ENCODE measurements at places on chromosomes 16 and 17. TPM values are rescaled to one million over a fixed set of nuclear protein-coding genes. Genes with fewer than 3 reads are reported as not detected.
A peak's percentile ranks its signal among the peaks of the same experiment; 100 is the strongest.

GRCh38 chr16:66741950-66742808, 9.2 kb downstream of the DYNC1LI2 start:
- DNase-seq: no peak

Gene TP53TG3C
- not detected for total RNA-seq

- DNase-seq: peak; percentile 80
These were observed 6.7 kb upstream of the KRT31 start for GRCh38 chr17:41404024-41404671.

Gene PYY
- total RNA-seq: not detected

Gene KCNH6
- not detected for total RNA-seq

Gene SPECC1
- total RNA-seq: 16.8 TPM

GRCh38 chr16:89246383-89246902, 28.9 kb downstream of the ZNF778 start:
- DNase-seq: no peak

Gene NOS2
- 0.16 TPM for total RNA-seq

DNA sequence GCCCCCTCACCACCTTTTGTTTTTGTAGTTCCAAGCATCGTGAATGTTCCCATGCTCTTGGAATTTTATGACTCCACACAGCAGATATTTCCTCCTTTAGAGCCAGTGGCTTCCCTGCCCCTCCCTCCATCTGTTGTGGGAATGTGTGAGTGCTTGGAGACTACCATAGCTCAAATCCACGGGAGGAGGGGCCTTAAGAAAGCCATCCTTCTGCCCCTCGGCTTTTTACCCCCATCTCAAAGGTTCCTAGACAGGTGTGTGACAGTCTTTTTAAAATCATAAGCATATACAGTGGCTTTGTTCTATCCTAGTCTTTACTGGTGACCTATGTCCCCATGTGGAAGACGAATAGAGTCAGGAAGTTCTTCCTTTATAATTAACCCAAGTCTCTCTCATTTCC, 47.2 kb downstream of the YPEL2 start:
- DNase-seq: peak; percentile 81

- DNase-seq: peak; percentile 35
These were observed 11.8 kb downstream of the DNAJA2 start for GRCh38 chr16:46961373-46962353.

DNA sequence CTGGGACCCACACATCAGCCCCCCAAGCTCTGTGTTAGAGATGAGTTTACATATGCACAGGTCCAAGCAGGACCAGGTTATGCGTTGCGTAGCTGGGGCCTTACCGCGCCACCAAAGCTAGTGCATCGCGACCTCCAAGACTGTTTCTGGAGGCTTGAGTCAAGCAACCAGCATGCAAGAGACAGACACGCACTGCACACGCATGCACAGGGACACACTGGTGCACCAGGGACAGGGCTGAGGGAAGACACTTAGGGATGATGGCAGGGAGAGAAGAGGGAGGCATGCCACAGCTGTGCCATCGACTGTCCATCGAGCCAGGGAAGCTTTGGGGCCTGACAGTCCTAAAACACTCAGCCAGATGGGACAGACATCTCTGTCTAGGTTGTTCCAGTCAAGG, 72.8 kb downstream of the MYH11 start:
- DNase-seq: no peak

GRCh38 chr17:72141336-72141735, 20.5 kb downstream of the SOX9 start:
- no peak for DNase-seq

DNA sequence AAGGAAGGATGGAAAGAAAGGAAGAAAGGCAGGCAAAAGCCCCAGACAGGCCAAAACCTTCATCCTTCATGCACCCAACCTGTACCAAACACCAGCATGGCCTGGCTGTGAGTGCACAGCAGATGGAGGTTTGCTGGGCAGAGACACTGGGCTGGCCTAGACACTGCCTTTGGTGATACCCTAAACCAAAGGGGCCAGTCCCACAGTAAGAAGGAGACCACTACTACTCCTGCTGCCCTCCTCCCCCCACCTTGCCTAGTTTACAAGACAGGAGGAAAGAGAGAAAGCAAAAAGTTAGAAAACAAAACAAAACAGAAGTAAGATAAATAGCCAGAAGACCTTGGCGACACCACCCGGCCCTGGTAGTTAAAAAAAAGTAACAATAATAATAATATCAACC, 19.1 kb downstream of the QPRT start:
- no peak for DNase-seq

DNA sequence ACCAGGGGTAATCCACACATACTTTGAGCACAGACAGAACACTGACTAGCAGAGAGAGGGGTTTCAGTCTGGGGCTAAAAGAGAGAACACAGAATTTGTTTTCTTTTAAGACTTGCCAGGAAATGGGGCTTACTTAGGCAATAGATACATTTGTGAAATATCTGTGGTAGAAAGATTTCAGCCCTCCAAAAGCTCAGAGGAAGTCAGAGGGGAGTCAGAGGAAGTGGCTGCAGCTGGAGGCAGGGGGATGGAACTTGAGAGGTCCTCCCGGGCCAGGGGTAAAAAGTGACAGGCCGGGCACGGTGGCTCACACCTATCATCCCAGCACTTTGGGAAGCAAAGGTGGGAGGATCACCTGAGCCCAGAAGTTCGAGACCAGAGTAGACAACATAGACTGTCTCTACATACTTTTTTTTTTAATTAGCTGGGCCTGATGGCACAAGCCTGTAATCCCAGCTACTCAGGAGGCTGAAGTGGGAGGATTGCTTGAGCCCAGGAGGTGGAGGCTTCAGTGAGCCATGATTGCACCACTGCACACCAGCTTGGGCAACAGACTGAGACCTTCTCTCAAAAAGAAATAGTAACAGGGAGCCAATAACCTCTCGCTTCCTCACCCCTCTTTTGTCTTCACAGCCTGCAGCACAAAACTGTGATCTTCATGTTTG, 49.9 kb downstream of the NLRC5 start:
- DNase-seq: peak; percentile 66

DNA sequence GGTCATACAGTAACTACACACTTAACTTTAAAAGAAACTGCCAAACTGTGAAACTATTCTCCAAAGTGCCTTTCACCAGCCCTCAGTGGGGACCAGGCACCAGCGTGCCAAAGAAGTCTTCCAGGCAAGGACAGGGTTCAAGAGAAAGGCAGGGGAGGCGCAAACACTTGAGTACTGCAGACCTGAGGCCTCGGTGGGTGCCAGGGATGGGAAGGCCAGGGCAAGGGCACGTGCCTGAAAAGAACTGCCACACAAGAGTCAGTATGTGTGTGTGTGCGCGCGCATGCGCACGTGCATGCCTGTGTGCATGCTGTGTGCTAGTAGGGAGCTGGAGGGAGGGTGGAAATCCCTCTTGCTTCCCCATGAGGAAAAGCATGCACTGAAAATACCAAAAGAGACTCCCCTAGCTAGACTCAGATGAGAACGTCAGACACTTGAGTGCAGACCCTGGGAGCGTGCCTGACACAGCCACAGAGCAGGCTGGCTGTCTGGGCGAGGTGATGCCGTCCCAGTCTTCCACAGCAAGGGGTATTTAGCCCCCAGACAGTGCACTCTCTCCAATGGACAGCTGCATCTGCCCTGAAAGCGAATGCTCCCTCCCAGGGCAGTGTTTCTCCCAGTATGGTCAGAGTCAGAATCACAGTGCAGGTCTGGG, 40.1 kb upstream of the GSG1L start:
- no peak for DNase-seq

DNA sequence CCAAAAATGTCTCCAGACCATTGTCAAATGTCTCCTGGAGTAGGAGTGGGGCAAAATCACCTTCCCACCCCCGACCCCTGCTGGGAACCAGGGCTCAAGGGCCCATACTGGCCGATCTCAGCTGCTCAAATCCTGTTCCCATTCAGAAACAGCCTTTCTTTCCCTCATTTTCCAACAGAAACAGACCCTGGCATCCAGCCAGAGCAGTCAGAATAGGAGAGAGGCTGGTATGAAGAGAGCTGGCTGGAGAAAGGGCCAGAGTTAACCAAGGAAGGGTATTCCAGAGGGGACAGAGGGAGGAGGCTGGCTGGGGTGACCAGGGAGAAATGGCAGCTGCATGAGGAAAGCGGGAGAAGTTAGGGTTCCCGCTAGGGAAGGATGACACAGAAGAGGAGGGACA, 199.1 kb downstream of the XYLT1 start:
- peak; percentile 48 for DNase-seq

GRCh38 chr16:4703906-4704305, 10.5 kb downstream of the NUDT16L1 start:
- DNase-seq: no peak

Gene HOXB2
- total RNA-seq: 9.0 TPM

DNA sequence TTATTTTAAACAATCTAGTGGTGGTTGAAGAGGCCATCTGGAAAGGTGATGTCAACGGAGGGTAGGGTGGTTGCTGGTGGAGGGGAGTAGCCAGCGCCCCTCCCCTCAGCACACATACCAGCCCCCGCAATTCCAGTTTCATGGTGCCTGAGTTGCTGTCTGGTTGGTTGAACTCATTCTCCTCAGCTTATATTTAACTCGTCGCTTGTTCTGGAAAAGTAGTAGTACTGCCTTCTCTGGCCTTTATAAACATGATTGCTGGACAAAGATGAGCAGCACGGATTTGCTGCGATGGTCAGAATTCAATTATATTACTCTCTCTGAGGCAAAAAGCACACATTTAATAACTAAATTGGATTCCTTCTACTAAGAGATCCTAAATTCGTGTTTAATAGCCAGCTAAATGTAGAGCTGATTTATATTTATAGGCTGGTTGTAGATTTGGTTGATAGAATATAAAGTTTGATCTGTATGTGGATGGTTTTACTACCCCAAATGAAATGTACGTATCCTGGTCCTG, 238.0 kb upstream of the TBX2 start:
- no peak for DNase-seq

- no peak for DNase-seq
These were observed 247.8 kb downstream of the XYLT1 start for GRCh38 chr16:17222871-17223401.

Gene PERCC1
- total RNA-seq: not detected

Gene ABI3
- not detected for total RNA-seq

- no peak for DNase-seq
These were observed 111.8 kb downstream of the NTN1 start for GRCh38 chr17:9132944-9133610.

GRCh38 chr17:71963351-71963750, 157.5 kb upstream of the SOX9 start:
- no peak for DNase-seq

DNA sequence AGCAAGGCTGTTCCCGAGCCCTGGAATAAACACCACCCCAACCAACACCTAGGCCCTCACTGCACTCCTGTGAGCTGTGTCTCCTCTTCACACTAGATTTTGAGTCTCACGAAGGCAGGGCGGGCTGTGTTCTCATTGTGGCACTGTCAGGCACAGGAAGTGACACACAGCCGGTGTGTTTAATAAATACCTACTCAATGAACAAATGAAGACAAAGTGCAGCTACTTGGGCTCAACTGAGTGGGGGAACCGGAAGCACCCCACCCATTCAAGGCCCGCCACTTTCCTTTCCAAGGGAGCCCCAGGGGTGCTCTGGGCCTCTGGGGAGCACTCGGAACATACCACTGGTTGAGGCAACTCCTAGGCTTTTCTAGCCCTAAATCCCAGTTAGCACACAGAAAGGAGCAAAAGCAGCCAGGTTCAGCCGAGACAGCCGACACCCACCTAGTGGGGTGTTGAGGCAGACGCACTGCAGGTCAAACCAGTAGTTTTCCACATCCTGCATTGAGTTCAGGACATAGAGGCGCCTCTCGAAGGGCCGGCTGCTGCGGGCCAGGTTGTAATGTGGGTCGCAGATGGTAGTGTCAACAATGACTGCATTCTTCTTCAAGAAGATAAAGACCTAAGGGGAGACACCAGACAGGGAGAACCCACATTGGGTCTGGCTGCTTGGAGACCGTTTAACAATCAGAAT, 57.7 kb downstream of the GTF3C1 start:
- DNase-seq: no peak

GRCh38 chr16:69531988-69532387, 33.8 kb upstream of the NFAT5 start:
- no peak for DNase-seq

Gene ARHGAP44
- total RNA-seq: 2.3 TPM

- no peak for DNase-seq
These were observed 27.6 kb upstream of the ST6GALNAC2 start for GRCh38 chr17:76612977-76613851.

Gene GINS2
- 19.1 TPM for total RNA-seq

DNA sequence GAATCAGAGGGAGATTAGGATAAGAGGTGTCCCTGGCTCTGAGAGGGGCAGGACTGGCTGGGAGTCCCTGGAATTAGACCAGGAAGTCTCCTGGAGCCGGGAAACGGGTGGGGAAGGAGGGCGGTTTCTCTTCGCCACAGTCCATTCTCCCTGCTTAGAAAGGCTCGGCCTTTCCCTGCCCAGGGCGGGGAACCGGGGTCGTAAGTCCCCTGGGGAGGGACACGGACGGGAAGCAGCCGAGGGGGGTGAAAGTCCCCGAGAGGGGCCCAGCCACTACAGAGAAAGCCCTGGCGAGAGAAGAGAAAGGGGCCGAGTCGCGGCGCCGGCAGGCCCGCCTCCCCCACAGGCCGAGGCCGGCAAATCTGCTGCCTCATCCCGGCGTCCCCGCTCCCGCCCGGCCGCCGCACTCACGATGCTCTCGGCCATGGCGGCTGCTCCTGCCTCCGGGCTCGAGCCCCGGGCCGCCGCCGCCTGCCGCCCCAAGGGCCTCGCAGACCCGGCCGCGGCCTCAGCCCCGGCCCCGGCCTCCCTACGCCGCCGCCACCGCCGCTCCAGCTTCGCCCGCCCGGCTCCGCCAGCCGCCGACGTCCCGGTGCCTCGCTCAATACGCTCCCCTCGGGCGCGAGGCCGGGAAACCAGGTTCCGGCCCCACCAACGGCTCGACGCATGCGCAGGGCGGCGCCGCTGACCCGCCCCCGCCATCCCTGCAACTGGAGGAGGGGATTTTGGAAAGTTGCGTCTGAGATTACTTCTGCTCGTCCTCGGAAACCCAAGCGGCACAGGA, at the start of the genes NPLOC4 and TSPAN10:
NPLOC4 (minus strand) TSS at position 608 of the 784 bp plus-strand sequence; CDS start at position 426, 182 bp downstream.
TSPAN10 (plus strand) TSS at position 692 of the 784 bp plus-strand sequence. CDS start 5,217 bp downstream, outside the sequence.
- DNase-seq: peak; percentile 83

DNA sequence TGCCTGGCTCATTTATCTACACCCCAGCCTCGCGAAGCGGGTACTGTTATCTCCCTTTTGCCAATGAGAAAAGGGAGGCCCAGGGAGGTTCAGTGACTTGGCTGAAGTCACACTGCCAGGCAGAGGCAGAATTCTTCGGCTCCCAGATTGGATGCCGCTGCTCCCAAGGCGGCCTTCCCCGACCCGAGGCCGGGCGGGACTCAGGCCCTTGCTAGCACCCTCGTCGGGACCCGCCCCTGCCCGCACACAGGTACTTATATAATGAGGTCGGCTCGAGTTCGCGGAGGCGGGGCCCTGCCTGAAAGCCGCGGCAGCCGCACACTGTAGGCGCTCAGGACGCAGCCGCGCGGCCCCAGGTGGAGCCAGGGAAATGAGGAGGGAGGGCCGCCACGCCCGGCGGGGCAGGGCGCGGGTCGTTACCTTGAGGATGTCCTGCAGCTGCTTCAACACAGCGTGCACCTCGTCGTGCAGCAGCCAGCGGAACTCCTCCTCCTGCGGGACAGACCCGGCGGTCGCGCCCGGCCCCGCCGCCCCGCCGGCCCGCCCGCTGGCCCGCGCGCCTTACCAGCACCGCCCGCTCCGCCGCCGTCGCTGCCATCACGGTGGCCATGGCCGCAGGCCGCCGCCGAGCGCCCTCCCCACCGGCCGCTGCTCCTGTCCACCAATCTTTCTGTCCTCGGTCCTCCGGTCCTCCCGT, at the start of gene ROGDI:
ROGDI (minus strand) TSS at position 672 of the 697 bp plus-strand sequence; CDS start at position 610, 62 bp downstream.
- DNase-seq: peak; percentile 51

All from fibroblast of the aortic adventitia (primary cell).